ENCODE measurements at places on chromosomes 4 and X.

GRCh38 chr4:106909486-106910188 is 126.5 kb downstream of the DKK2 start:
- DNase-seq, result no peak

DNA sequence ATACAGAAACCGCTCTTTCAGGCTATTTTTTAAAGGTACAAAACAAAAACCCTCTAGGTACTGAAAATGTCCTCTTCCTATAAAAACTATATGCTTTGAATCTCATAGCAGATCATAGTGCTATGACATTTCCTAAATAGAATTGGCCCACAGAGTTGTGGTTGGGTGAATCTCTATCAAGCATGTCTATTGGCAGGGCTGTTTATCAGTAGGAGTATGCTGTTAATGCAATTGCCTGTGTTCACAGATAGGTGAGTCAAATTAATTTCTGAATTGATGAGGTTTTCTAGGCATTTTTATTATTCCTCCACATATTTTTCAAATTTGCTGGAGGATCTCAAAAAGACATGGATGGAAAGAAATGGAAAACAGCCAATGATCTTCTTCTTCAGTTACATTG is 73.9 kb downstream of the QRFPR start:
- DNase-seq, result no peak

GRCh38 chr4:29220761-29221160 is 1499.4 kb upstream of the PCDH7 start:
- DNase-seq, result no peak

- no peak for DNase-seq
Observed at GRCh38 chr4:109184491-109184961, 117.9 kb downstream of the COL25A1 start.

GRCh38 chrX:84933956-84934556 is 69.6 kb upstream of the APOOL start:
- no peak for DNase-seq

DNA sequence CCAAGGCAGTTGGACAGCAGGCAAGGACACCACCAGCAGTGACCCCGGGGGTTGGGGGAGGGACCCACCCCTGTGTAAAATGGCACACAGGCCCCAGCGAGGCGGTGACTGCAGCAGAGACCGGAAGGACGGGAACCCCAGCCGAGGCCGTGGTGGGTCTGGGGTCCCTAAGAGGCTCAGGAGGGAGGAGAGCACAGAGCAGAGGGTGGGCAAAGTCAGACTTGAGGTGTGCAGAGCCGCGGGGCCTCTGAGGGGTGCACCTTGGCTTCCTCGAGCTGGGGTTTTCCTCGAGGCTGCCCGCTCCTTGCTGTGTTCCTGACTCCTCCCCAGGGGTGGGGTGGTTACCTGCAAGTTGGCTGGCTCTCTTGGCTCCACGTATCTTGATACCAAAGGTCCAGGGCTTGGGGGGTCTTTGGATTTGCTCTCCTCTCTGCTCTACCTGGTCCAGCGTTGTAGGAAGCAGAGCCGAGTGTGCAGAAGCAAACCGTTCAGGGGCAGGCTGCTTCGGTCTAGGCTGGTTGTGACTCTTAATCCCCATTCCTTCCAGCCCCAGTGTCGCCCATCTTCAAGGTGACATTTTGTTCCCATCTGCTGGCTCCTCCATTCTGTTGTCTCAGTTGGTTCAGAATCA is 37.9 kb upstream of the SORCS2 start:
- no peak for DNase-seq

Measured in activated CD4-positive, CD25-positive, alpha-beta regulatory T cell (primary cell).